Activated T-helper 17 cell treated with anti-CD3 and anti-CD28 coated beads, Interleukin-2, amount 50 U/mL, for 72 hours (primary cell): ENCODE measurements at places on chromosomes 11 and 22. TPM values are rescaled to one million over a fixed set of nuclear protein-coding genes. Genes with fewer than 3 reads are reported as not detected.
A peak's percentile ranks its signal among the peaks of the same experiment; 100 is the strongest.

DNA sequence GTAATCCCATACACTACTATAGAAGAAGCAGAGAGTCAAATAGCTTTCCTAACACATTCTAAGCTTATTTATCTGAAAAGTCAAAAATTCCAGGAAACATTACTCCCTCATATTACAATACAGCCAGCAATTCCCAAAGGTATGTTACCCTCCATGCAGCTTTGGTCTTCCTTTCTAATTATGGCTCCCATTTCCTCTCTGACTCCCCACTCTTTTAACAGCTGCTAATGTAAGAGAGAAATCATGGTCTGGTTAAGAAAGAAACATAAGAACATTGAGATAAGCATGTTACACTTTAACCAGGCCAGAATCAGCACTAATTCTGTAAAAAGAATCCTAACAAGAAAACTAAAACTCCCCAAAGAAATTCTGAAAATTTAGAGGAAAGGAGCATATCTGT is 6.8 kb downstream of the PPP2R1B start:
- no peak for ATAC-seq
- H3K27ac ChIP-seq, result peak overlapping the region; percentile 23
- no peak overlapping the region for H3K4me3 ChIP-seq
- H3K4me1 ChIP-seq, result peaks cover 21% of the 10 kb centered on the region

GRCh38 chr11:59216641-59217564 is 4.2 kb upstream of the MPEG1 start:
- no peak overlapping the region for H3K4me3 ChIP-seq
- no peaks in the 10 kb centered on the region for H3K36me3 ChIP-seq
- peak; percentile 70 for ATAC-seq
- H3K27me3 ChIP-seq, result no peaks in the 10 kb centered on the region
- peaks cover 4% of the 10 kb centered on the region for H3K4me1 ChIP-seq
- no peak overlapping the region for H3K27ac ChIP-seq

DNA sequence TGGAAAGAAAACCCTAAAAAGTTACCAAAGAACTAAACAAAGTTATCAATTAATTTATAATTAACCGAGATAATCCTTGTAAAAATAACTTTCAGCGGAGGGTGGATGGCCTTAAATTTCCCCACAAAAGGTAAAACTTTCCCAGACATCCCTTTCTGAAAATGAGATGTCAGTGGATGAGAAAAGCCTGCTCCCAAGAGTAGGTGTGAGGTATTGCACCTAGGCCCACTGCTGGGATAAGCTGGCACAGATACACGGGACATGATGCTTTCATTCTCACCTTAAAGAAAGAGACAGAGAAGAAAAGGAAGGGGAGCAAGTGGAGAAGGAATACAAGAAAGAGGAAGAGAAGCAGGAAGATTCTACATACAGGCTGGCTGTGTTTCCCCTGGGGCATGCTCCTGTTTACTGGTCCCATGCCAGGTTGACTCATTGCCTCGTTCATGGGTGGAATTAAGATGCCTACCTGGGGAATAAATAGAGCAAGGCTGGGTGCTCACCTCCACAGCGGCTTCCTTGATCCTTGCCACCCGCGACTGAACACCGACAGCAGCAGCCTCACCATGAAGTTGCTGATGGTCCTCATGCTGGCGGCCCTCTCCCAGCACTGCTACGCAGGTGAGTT is at the start of gene SCGB2A2:
SCGB2A2 (plus strand) TSS at position 505 of the 625 bp plus-strand sequence; CDS start at position 564, 59 bp downstream.
- no peaks in the 10 kb centered on the region for H3K36me3 ChIP-seq
- no peaks in the 10 kb centered on the region for H3K4me1 ChIP-seq
- peaks cover 16% of the 10 kb centered on the region for H3K27me3 ChIP-seq
- H3K4me3 ChIP-seq, result no peak within 1 kb of the TSS

GRCh38 chr22:49163258-49163959 is 664.3 kb downstream of the BRD1 start:
- H3K36me3 ChIP-seq, result no peaks in the 10 kb centered on the region
- ATAC-seq, result no peak
- no peak overlapping the region for H3K4me3 ChIP-seq
- H3K27ac ChIP-seq, result no peak overlapping the region
- H3K4me1 ChIP-seq, result no peaks in the 10 kb centered on the region

DNA sequence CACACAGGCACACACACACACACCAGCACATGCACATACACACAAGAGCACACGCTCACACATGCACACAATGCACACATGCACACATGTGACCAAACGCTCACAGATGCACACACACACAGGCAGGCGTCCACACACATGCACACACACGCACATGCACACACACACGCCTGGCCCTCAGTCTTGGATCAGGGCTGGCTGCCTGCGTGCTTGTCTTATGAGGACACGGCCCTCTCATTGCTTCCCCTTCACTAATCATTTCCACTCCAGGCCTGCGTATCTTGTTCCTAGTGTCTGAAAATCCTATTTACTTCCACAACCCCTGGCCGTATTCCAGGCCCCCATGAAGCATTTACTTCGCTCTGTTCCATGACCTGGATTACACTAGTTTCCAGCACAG is 740.5 kb downstream of the BRD1 start:
- H3K27me3 ChIP-seq, result no peaks in the 10 kb centered on the region
- no peaks in the 10 kb centered on the region for H3K4me1 ChIP-seq
- no peak for ATAC-seq
- no peaks in the 10 kb centered on the region for H3K36me3 ChIP-seq

DNA sequence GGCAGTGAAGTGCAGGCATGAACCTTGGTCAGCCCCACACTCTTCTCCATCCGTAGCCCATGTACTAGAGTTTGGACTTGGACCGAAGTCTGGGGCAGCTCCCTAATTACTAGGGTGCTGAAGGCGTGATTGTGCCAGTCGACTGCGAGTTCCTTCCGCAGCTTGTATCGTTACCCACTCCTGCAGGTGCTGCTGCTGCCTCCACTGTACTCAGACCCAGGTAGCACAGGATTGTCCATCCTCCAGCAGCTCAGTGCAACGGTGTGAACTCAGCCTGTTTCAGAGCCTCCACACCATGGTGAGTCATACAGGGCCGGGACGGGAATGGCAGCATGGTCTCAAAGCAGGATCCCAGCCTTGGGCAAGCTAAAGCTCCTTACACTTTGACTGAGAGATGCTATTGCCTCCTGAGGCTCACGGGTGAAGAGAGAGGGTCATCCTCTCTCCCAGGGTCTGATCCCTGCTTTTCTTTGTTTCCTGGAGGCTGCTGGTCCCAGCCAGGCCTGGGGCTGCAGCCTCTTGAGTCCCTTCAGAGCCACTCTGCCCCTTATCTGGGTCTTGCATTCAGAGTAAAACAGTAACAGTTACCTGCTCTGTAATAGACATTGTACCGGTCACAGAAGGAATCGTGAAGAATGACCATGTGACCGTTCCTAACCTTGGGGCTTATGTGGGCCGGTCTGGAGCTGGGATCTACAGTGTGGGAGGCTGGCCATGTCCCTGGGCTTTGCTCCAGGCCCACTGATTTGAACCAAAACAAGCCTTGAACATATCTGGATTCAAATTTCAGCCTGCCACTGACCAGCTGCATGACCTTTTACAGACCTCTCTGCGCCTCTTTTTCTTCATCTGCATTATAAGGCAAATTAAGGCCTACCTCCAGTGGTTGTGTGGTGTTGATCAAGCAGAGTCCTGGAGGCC is 1.7 kb downstream of the TKFC start:
- peak overlapping the region; percentile 98 for H3K4me3 ChIP-seq
- no peaks in the 10 kb centered on the region for H3K27me3 ChIP-seq
- H3K36me3 ChIP-seq, result peaks cover 41% of the 10 kb centered on the region
- H3K4me1 ChIP-seq, result peaks cover 24% of the 10 kb centered on the region
- H3K27ac ChIP-seq, result peak overlapping the region; percentile 99
- ATAC-seq, result no peak

DNA sequence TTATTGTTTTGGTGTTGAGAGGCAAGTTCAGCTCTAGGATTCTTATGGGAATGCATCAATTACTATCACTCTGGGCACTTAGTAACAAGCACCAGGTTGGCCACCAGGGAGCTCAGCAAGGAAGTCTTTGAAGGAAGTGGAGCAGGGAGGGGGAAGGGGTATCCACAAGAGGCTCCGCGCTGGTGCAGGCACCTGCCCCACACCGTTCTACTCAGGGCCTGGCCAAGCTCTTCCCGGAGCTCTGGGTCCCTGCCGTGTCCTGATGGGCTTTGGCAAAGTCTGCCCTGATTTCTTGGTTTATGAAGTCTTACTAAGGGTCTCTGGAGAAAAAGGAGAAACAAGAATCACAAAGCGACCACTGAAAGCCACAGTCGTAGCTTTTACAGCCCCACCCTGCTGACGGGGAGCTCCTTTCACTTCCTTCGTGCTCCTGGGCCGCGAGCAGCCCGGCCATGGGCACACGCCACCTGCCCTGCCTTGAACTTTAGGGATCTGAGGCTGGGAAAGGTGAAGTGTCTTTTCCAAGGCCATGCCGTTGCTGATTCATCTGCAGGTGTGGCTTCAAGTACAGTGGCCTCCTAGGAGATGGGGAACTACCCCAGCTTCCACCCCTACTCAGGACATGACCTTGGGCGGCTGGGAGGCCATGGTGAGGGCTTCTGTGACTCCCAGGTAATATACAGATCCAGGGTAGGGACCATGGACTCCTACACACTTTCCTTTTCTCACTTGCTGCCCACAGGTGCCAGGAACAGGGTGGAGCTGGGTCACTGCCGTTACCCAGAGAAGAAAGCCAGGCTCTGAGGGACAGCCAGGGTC is 15.9 kb upstream of the LRRC32 start:
- peaks cover 11% of the 10 kb centered on the region for H3K27me3 ChIP-seq
- H3K36me3 ChIP-seq, result no peaks in the 10 kb centered on the region
- H3K27ac ChIP-seq, result peak overlapping the region; percentile 50
- no peaks in the 10 kb centered on the region for H3K4me1 ChIP-seq

DNA sequence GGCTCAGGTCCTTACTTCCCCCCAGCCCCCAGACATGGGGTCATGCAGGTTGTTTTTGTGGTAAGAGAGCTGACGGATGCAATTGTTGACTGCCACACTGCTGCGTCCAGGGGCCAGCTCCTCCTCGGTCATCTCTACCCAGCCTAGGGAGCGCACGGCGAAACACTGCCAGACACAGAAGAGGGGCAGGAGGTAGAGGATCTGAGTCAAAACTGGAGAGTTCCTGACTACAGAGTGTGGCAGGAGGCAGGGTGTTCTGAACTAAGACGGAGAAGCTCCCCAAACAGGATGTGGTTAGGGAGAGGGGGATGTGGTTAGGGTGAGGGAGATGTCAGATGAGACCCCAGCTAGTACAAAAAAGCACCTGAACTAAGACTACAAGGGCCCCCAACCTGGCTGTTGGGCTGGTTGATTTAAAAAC is 12.3 kb downstream of the SMPD1 start:
- peak; percentile 95 for ATAC-seq
- H3K36me3 ChIP-seq, result peaks cover 35% of the 10 kb centered on the region
- H3K4me3 ChIP-seq, result peak overlapping the region; percentile 91
- peaks cover 53% of the 10 kb centered on the region for H3K4me1 ChIP-seq

DNA sequence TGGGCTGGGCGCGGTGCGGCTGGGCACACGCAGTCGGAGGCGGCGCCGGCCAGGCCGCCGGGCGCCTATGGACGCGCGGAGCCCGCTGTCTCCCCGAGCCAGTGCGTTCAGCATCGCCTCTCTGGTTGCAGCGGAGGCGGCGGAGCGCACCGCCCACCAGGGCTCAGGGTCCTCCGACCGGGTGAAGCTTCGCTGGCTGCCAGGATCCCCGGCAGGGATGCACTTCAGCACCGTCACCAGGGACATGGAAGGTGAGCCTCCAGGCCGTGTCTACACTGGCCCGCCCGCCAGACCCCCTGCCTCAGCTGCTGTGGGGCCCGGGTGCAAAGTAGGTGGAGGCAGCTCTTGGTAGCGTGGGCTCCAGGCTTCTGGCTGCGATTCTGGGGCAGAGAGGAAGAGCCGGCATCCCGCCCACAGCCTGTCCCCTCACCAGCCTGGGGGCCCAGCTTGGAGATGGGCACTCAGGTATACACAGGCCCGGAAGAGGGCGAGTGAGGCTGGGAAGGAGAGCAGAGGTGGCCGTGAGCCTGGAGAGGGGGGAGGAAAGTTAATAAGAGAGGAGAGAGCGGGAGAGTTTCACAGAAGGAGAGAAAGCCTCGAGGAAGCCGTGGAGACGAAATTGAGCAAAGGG is 1.0 kb upstream of the TBX1 start:
- peak overlapping the region; percentile 82 for H3K4me3 ChIP-seq
- peaks cover 12% of the 10 kb centered on the region for H3K4me1 ChIP-seq
- peaks cover 9% of the 10 kb centered on the region for H3K36me3 ChIP-seq
- H3K27ac ChIP-seq, result peak overlapping the region; percentile 33
- no peak for ATAC-seq
- peaks cover 41% of the 10 kb centered on the region for H3K27me3 ChIP-seq

DNA sequence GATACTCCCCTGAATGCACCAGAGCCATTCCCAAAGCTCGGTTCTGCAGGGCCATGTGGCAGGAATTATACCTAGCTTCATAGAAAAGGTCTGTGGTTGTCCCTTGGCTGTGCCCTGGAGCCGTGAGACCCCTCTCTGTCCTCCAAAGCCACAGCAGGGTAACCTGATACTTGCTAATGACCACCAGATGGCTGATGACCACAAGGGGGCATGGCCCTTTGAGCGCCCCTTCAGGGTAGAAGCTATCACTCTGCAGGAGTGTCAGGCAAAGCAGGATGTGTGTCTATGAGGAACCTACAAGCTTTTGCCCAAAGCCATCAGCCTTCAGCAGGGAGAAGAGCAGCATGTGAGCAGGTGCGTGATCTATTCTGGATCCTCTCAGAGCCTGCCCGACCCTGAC is 95.3 kb downstream of the NTM start:
- H3K4me1 ChIP-seq, result no peaks in the 10 kb centered on the region
- H3K4me3 ChIP-seq, result no peak overlapping the region
- no peak for ATAC-seq
- H3K36me3 ChIP-seq, result no peaks in the 10 kb centered on the region
- no peak overlapping the region for H3K27ac ChIP-seq

DNA sequence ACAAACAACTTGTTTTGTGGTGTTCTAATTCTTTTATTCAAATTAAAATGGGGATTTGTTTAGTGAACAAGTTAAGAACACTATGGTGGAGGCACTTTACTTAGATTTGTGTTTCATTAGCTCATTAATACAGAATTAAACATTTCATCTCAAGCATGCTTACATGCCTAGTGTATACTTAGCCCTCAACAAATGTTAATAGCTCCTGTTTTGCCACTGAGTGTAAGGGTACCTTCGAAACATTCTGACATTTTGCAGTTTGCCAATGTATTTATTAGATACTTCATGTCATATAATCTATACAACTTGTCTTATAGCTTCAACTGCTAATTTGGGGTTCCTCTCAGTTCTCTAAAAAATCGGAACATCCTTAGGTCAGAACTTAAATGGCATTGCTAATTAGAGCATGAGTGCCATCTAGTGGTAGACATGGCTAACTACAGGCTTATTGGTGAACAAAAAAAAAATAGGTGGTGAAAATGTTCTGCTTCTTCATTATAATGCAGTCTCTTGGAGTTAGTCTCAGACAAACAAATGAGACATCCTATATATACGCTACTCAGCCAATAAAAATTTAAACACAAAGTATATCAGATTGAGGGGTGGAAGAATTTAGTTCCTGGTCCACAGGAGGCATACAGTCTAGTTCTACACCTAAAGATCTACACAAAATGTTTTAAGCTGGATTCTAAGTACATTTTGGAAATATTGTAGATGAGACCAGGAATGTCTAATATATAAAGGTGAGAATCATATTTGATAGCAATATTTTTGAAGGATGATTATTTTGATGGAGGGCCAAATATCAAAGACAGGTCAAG is 4.9 kb upstream of the CNTN5 start:
- no peak for ATAC-seq
- peaks cover 23% of the 10 kb centered on the region for H3K27me3 ChIP-seq
- no peak overlapping the region for H3K27ac ChIP-seq
- H3K4me3 ChIP-seq, result no peak overlapping the region
- no peaks in the 10 kb centered on the region for H3K4me1 ChIP-seq

GRCh38 chr11:125987066-125987641 is 41.3 kb downstream of the VSIG10L2 start:
- no peak overlapping the region for H3K4me3 ChIP-seq
- ATAC-seq, result no peak
- H3K36me3 ChIP-seq, result no peaks in the 10 kb centered on the region

RBMXL2 gene
- total RNA-seq, result not detected

GNAZ gene
- 0.37 TPM for total RNA-seq

CABP4 gene
- 0.32 TPM for total RNA-seq

TIGD3 gene
- 1.5 TPM for total RNA-seq

TIMP3 gene
- total RNA-seq, result not detected

NLRP10 gene
- not detected for total RNA-seq
